Body of pancreas (tissue), 4 donors: ENCODE measurements at places on chromosomes 6 and 20.
A peak's percentile ranks its signal among the peaks of the same experiment; 100 is the strongest.

DNA sequence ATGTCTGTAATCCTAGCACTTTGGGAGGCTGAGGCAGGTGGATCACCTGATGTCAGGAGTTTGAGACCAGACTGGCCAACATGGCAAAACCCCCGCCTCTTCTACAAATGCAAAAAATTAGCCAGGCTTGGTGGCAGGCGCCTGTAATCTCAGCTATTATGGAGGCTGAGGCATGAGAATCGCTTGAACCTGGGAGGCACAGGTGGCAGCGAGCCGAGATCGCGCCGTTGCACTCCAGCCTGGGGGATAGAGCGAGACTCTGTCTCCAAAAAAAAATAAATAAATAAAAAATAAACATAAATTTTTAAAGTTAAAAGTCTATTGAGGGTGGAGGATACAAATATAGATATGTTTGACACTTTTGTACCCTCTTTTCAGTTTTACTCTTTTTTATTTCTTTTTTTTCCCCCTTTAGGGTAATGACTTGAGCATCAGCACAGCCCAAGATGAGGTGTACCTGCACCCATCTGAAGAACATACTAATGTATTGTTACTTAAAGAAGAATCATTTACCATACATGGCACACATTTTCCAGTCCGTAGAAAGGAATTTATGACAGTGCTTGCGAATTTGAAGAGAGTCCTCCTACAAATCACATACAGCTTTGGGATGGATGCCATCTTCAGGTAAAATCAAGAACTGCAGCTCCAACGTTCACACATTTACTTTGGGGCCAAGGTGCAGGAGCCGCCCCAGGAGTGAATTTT is 368.9 kb downstream of the LAMA2 start:
- peak; percentile 48 for DNase-seq

DNA sequence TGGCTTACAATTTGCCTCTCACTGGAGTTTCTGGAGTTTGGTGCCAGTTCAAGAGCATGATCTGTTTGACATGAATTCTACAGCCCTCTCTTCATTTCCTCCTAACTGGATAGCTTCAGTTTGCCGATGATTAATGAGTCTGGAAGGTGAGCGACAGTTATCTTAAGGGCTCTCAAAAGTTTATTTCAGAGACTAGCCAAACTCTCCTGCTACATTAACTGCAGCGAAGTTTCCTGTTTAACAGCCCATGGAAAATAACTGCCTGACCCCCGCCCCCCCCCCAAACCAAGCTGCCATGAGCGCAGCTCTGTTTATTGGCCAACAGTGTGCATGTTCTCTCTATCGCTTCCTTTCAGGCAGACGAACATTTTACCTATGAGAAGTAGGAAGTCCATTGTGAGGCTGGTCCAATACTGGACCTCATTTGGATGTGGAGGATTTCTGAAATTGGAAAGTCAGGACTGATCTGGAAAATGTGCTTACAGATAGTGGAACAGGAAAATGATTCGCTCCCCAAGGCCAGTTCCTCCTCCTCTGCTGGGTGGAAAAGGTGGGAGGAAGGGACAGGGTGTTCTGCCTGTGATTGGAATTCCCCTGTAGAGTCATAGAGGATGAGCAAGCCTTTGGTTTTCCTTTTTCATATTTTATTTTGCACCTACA is 522.2 kb upstream of the JAG1 start:
- no peak for DNase-seq

- no peak for DNase-seq
Observed at GRCh38 chr6:147507162-147508041, 1.1 kb upstream of the SAMD5 start.

GRCh38 chr6:169884158-169884557 is 132.7 kb downstream of the ERMARD start:
- DNase-seq: no peak

DNA sequence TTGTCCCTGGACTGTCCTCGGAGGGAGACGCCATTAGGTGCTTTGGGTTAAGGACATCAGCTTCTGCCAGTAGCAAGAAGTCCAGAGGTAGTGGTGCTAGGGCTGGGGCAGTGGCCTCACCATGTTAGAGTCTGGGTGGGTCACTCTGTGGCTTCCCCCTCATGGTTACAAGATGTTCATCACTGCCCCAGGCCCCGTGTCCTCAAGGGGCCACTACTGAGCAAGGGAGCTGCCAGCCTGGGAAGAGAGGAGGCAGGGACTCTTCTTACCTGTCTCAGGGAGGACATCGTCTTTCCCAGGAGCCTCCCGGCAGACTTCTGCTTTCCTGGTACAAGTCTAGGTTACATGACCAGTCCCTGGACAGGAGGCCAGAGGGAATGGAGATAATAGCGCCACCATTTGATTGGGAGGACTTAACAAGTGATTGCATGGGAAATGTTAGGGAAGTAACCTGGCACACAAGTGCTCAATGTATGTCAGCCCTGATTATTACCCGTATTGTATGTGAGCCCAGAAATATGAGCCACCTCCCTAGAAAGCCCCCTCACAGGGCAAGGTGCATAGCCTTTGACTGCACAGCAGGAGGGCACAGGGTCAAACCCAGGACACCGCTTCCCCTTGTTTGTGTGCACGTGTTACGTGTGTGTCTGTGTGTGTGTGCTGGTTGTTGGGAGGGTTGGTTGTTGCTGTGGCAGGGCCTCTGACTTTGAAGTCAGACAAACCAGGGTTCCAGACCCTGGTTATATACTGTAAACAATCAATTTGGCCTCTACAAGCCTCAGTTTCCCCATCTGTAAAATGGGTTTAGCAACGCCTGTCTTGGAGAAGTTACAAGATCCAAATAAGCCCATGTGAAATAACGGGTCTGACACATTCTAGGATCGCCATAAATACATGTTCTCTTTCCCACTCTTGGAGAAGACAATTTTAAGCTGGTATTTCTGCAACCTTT is 30.0 kb downstream of the SIRPA start:
- DNase-seq: no peak

GRCh38 chr6:117531809-117532725 is 49.6 kb downstream of the DCBLD1 start:
- no peak for DNase-seq

DNA sequence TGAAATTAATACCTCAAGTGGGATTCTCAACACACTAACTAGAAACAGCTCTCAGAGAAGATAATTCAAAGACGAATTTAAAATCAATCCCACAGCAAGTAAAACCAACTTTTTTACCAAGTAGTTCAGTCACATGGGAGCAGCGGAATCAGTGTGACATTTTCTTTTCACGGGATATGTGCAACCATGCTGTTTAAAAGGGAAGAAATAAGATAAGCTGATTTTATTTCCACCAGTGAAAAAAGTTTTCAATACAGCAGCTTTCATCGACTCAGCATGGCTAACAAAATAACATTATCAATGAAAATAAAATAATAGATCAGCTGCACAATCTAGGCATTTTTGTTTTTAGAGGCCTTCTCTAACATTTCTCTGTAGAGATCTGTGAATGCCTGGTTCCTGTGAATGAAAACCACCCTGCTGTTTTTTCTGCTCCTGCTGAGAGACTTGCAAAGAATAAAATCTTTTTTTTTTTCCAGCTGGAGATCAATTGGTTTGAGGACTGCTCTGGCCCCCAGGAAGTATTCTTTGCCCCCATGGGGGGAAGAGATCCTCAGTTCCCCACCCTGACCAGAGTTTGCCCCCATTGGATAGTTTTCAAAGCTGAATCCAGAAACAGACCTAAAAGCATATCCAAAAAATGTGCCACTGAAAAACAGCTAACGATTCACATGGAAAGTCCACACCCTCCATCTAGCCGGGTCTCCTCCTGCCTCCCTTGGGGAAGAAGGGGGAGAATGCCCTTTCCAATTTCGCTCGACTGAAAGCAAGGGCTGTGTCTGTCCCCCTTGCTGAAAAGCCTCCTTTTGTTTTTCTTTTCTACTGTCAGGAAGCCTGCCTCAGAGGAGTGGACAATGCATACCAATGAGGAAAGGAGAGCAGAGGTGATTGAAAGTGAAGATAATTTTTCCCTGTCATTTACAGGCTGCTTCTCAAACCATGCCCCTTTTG is 317.6 kb downstream of the PRKN start:
- DNase-seq: no peak

- DNase-seq: no peak
Observed at GRCh38 chr6:40336296-40336695, 250.9 kb downstream of the LRFN2 start.

GRCh38 chr6:150142670-150143515 is at the start of gene PPP1R14C:
Gene PPP1R14C (plus strand): TSS chr6:150143044. CDS start chr6:150143193, 149 bp downstream.
- DNase-seq: no peak

GRCh38 chr6:56364827-56365339 is 117.5 kb upstream of the COL21A1 start:
- no peak for DNase-seq

- DNase-seq: no peak
Observed at GRCh38 chr20:11850901-11851300, 66.8 kb upstream of the BTBD3 start.

- DNase-seq: no peak
Observed at GRCh38 chr20:19761841-19762240, 3.8 kb downstream of the RIN2 start.

GRCh38 chr20:46334303-46334904 is 26.1 kb upstream of the CDH22 start:
- DNase-seq: no peak

DNA sequence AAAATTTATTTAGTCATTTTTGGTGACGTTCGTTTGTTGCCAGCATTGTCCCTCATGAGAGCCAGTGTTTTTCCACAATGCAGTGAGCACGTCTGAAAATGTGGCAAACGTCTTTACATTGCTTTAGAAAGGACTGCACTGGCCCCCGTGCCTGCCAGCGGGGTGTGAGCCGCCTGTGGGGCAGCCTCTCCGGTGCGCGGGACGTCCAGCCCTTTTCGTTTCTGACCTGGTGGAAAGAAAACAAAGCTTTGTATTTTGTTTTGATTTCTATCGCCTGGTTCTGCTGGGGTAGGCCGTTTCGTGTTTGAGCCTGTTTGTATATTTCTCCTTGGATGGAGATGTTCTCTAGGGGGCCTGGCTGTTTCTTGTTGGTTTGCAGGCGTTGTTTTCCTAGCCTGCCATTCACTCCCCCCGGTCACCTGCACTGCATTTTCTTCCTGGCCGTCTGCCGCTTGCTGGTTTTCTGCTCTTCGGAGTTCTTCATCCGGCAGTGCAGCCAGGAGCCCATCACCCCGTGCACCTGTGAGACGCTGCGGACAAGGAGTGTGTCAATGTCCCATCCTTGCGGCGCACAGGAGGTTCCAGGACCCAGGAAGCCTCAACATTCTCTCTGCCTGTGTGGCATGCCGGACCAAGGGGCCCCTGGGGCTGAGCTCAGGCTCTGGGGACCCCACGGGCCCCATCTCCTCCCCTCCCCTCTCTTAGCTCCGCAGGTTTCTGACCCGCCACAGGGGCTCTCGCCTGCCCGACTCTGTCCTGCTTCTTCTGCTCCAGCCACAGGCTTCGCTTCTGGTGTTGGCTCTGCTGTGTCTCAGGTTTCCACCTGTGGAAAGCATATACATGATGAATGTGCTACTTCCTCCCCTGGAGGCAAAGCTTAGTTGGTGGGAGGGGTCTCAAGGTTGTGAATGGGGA is 100.5 kb downstream of the CDH4 start:
- DNase-seq: no peak
